Astrocyte (in vitro differentiated cells and primary cell): ENCODE measurements at places on chromosomes 12 and 14.

GRCh38 chr12:127550271-127550670, 716.7 kb upstream of the TMEM132C start:
- peak; percentile 91 for DNase-seq

- DNase-seq = no peak
Measured at GRCh38 chr12:981961-982360, 9.1 kb upstream of the ERC1 start.

GRCh38 chr14:84998216-84998615, 531.7 kb upstream of the FLRT2 start:
- no peak for DNase-seq

GRCh38 chr12:54404061-54405004, 14.7 kb downstream of the ITGA5 start:
- DNase-seq = no peak

- no peak for DNase-seq
Measured at GRCh38 chr14:69475194-69475818, 9.2 kb upstream of the PLEKHD1 start.

GRCh38 chr14:58702441-58703160, 64.8 kb downstream of the DACT1 start:
- DNase-seq = no peak

DNA sequence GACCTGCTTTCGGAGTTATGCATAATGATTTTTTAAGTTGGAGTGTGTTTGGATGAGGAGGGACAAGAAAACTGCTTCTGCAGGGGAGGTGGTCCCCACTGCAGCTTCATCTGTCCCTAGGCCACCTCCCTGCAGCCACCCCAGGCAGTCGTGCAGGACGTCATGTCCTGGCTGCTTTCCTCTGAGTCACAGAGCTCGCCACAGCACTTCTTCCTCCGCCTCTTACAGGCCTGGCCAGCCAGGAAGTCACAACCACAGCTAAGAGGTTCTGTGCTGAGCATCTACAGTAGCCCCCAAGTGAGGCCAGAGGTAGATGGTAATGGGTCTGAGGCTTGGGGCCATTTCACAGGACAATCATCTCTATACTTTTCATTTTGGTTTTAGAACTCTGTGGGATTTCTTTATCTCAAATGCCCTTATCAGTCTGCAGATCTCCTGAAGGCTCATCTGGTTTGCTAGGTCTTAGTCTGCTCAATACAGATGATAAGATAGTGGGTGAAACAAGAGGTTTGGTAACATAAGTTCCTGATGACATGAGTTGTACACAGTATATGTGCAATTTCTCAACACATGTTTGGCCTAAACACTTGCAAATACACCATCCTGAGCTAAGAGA, 106.4 kb downstream of the ARF6 start:
- DNase-seq = peak; percentile 86

DNA sequence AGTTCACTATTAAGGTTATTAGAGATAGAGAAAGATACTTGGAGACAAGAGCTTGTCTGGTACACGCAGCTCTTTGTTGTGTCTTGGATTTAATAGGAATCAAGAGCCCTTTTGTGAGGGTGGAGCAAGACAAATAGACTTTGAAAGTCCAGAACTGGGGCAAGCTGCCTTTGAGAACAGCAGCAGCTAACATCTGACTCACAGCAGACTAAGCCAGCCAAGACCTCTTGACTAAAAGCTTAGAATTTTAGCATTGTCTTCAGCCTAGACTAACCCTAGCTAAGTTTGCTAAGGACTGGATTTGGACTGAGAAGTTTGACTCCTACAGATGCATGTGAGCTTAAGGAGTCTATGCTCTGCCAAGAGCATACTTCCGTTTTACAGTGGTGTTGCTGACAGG, 201.9 kb upstream of the RBM19 start:
- DNase-seq = peak; percentile 2

GRCh38 chr12:118023301-118023860, 6.9 kb downstream of the RFC5 start:
- DNase-seq = no peak

GRCh38 chr12:10783252-10783651, 19.2 kb downstream of the TAS2R7 start:
- DNase-seq = no peak

DNA sequence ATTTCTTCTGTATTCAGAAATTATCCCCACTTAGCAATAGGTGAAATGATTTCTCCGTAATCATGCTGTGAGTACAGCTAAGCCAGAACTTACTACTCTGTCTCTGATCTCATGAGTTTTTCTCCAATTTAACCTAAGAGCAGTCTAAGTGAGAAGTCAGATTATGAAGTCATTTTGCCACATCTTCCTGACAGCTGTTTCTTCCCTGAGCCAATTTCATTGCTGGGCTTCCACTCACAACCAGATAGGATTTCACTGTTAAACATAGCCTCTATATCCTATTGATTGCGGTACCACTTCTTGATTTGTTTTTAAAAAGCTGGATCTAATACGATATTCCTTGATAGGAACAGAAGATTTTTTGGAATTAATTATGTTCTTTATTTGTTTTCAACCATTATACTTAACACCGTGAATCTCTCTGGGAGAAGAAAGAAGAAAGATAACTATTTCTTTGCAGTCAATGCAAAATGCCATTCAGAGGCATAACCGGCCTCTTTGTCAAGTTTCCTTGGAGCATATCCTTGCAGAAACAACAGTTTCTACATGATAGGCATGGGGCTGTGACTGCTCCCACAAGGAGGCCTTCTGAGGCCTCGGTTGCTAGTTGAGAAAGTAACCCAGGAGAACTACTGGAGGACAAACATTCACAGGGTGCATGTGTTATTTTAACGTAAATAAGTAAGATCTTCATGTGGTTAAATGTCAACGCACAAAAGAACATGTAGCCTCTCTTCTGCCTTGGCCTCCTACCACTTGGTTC, 212.2 kb downstream of the NPAS3 start:
- no peak for DNase-seq
